Hypothalamus (tissue), 51 donors: ENCODE measurements at places on chromosomes 5 and 9.
A peak's percentile ranks its signal among the peaks of the same experiment; 100 is the strongest.

GRCh38 chr5:31999470-31999869, 174.6 kb downstream of the GOLPH3 start:
- DNase-seq: no peak

- no peak for DNase-seq
These were observed 67.4 kb upstream of the ZNF618 start for GRCh38 chr9:113808391-113809358.

GRCh38 chr9:84932915-84933527, 263.5 kb downstream of the NTRK2 start:
- no peak for DNase-seq

- no peak for DNase-seq
These were observed 136.7 kb upstream of the HAPLN1 start for GRCh38 chr5:83857341-83857740.

DNA sequence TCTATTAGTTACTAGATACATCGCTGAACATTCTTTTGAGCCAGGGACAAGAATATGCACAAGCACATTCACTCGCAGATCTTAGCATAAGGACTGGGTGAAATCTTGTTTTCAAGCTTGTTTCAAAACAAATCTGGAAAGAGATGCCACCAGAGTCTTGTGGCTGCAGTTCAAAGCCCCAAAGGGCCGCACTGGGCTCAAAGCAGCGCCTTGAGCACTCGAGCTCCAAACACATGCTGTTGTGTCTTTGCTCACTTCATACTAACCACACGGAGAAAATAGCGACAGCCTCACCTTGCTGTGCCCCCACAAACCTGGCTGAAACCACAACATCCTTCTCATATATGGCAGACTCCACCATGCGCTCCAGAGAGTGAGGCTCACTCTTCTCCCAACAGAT, 34.2 kb upstream of the IL7R start:
- DNase-seq: no peak

- DNase-seq: no peak
These were observed 1.3 kb downstream of the PCDHGA4 start for GRCh38 chr5:141356133-141356532.

DNA sequence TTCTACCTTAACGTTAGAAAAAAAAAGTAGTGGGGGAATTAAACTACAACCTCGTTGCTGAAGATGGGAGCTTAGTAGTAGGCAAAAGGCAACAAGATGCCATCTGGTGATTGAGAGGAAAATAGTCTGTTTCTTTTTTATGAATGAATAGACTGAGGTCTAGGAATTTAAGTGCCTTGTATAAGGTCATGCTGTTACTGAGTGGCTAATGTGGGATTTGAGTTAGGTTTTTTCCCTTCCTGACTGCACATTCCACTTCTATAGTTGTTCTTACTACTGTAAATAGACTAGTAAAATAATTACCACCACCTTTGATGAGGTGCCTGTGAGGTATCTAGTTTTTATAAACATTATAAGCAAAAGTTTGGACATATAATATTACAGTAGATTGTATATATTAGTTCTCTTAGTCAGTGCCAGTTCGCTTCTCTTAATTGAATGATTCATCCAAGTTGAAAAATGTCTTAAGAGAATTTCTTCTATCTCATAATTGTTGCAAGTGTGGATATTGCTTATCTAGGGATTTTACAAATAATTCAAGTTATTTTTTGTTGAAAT, 19.1 kb downstream of the FSD1L start:
- no peak for DNase-seq

DNA sequence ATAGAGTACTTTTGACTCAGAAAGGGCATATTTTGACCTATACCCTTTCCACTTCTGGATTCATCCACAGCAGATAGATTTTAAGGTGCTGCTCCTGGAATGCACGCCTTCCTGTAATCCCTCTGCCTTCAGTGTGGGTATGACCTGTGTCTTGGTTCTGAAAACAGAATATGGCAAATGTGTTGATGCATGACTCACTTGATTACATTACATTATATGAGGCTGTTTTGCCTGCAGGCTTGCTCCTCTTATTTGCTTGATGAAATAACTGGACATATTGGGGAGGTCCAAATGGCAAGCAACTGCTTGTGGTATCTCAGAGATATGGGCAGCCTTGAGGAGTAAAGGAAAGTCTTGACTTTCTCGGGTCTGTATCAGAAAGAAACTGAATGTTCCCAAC, 468.6 kb downstream of the CDH18 start:
- no peak for DNase-seq

- no peak for DNase-seq
These were observed 1.4 kb downstream of the RPS6 start for GRCh38 chr9:19378647-19379046.

- peak; percentile 57 for DNase-seq
These were observed 35.0 kb downstream of the ERGIC1 start for GRCh38 chr5:172868924-172869591.

DNA sequence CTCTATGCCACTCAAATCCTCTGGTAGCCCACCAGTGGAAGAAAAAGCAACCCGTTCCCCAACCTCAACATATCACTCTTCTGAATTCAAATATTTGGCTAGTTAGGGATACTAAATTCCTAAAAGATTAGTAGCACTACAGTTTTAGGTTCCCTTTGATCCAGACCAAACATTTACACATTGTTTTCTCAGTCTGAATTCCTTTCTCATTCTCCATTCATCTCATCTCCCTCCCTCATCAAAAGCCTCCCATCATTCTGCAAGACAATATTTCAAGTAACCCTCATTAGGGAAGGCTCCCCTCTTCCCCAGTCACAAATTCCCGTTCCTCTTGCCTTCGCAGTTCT, 26.3 kb downstream of the ADAM19 start:
- no peak for DNase-seq

- no peak for DNase-seq
These were observed 21.3 kb downstream of the RPS6 start for GRCh38 chr9:19358701-19359100.

GRCh38 chr5:74945561-74946165, 79.5 kb upstream of the FAM169A start:
- DNase-seq: no peak

- DNase-seq: no peak
These were observed 154.3 kb downstream of the HMHB1 start for GRCh38 chr5:143966280-143966679.

- no peak for DNase-seq
These were observed 15.8 kb downstream of the MARCHF3 start for GRCh38 chr5:127014573-127014972.

- no peak for DNase-seq
These were observed 1.3 kb downstream of the ERBIN start for GRCh38 chr5:65927503-65928321.

DNA sequence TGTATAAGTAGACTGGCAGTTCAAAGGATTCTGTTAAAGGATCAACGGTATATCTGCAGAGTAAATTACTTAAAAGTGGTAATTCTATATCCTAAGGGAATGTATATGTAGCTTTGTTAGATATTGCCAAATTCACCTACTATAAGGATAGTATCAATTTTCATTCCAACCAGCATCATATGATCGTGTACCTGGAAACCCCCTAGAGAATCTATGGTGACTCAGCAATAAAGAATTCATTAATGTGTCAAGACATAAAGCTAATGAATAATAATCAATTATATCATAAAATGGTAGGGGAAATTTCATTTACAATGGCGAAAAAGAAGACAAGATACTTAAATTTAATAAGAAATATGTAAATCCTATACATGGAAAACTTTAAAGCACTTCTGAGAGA, 234.1 kb upstream of the ACTBL2 start:
- no peak for DNase-seq

- DNase-seq: no peak
These were observed 275.0 kb downstream of the GAS1 start for GRCh38 chr9:86672301-86672700.

DNA sequence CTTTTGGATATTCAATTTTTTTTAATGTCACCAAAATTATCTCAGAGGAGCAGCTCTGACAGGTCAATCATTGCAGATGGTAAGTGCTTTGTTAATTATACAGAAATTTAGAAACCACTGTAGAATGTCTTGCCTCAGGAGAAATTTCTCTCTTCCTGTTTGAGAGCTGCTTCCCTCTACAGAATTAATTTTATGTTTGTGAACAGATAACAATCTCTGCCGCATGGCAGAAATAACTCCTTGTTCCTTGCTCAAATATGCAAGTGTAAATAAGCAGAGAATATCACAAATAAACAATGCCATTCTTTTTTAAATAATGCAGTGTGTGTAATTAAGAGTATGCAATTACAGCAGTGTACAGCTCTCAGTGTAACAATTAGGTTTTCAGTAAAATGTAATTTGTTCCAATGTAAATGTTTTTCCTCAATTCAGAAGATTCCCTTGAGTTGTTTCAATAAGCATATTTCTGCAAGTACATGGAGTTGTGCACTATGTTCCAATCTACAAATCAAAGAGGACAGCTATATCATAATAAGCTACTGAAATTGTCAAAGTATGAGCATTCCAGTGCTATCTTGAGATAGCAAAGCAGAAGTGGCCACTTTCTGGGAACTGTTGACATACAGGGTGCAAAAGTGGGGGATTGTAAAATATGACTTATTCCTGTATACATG, 1012.8 kb downstream of the MAT2B start:
- no peak for DNase-seq

DNA sequence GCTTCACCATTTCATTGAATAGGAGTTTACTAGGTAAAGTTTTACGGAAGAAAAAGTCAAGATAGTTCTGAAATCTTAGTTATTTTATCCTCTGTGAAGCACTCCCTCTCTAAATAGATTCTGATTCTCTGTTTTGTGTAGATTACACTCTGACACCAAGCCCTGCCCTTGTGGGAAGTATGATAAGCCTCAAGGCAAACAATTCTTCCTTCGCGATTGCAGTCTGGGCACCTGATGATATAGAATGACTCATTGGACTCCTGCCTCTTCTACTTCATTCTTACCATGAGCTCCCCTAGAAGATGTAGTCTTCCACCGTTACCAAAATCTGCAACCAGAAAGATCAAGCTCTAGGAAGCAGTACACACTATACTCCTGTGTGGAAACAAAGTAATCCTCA, 626.9 kb upstream of the PTGER4 start:
- DNase-seq: no peak

- DNase-seq: no peak
These were observed 11.5 kb upstream of the SLC25A48 start for GRCh38 chr5:135822959-135823358.

DNA sequence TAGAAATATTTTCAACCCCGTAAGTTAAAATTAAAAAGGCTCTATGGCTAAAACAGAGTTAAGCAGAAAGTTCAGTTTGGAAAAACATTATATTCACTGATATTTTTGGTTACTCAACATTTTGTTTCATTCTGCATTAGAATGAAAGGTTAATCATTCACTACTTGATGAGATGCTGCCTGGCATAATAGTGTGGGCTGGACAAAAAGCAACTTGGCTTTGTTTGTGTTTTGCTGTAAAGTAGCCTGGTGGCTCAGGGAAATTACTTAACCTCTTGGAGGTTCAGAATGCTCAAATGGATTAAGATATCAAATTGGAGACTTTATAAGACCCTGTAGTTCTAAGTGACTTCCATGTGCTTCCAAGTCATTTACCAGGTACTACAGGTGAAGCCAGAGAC, 367.4 kb upstream of the TRPC7 start:
- DNase-seq: no peak

DNA sequence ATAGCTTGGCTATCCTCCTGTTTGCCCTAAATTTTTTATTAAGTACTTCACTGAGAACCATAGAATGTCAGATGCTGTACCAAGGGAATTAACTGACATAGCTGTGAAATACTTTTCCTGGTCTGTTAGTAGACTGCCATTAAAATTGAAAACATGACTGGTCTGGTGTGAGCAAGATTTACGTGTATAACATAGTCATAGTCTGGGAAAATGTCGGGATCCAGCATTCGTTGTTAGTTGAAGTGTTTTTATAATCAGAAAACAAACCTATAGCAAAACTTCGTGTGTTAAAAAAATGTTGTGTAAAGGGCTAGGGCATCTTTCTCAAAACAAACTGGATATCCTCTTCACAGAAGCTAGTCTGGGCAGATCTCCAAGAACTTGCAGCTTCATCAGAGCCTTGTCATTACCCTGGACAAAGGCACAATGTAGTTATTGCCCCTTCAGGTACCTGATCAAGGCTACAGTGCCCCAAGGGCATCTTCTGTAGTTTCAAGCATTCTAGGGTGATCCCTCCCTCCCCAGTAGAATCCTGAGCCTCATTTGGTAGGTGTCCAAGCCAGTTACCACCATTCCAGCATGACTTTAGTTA, 454.2 kb upstream of the SGCD start:
- no peak for DNase-seq

- DNase-seq: no peak
These were observed 118.4 kb downstream of the CTNND2 start for GRCh38 chr5:11785771-11786352.

DNA sequence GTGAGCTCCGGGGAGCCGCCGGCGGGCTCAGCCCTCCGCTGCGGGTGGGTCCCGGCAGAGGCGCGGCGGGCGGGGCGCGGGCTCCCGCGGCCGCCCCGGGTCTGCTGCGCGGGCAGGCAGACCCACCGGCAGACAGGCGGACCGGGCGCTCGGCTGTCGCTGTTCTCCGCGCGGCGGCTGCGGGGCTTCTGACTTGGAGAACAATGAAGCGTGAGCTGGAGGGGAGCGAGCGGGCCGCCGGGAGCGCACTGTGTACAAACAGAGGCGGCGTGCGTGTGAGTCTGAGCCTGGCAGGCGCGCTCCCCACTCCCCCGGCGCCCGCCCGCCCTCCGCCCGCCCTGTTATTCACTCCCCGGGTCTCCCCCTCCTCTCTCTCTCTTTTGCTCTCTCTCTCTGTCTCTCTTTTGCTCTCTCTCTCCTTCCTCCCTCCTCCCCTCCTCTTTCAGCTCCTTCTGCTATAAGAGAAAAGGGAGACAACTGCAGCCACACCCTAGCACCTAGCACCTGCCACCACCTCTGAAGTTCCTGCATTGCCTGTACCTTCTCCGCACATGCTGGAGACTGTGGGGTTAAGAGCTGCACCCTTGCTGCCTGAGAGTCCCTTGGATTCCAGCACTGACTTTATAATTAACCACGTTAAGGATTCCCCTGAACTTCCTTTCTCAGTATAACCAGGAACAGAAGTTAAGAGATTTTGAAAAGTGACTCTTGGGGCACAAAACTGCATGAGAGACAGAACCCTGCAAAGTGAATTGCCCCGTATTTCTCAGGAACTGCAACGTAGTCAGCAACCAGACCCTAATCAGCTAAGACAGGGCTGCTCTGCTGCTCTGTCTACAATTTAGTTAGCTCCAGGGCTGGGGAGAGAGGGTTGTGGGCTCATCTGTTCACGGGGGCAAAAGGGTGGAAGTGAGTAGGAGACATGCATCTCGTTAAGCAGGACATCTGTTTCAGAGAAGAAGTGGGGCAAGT, at the start of gene EDIL3:
Gene EDIL3, minus strand, starts transcription at position 277 of the 972 bp plus-strand sequence. CDS start 506 bp downstream, outside the sequence.
- DNase-seq: peak; percentile 20

- DNase-seq: no peak
These were observed 2.3 kb upstream of the SLC23A1 start for GRCh38 chr5:139385061-139386049.
